NCI-H510A treated with DMSO at 0.1 percent for 48 hours (cell line): ENCODE measurements at places on chromosomes 12 and 14.

DNA sequence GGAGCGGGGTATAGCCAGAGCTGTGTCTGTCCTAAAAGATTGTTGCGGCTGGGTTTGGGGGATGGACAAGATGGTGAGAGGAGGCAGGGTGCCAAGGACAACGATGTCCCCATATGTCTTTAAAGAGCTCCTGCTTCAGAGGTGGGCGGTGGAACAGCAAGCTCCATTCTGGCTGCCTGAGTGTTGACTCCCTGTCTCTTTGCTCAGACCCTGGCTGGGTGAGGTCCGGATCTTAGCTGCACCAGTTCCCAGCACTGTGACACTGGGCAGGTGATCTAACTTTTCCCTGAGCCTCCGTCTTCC is 8.3 kb upstream of the WSCD2 start:
- no peak for DNase-seq

DNA sequence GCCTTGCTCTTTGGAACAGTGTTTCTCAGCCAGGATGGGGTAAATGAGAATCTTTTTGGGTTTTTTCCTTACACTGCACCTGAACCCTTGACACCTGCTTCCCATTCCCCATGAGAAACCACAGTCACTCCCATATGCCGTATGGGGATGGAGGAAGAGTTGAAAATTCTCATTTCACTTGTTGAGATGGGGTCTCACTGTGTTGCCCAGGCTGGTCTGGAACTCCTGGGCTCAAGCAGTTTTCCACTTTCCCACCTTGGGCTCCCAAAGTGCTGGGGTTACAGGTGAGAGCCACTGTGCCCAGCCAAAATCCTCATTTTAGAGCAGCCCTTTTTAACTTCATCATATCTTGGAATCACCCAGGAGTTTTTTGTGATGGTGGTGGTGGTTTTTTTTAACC is 3.7 kb downstream of the MVK start:
- DNase-seq = no peak

DNA sequence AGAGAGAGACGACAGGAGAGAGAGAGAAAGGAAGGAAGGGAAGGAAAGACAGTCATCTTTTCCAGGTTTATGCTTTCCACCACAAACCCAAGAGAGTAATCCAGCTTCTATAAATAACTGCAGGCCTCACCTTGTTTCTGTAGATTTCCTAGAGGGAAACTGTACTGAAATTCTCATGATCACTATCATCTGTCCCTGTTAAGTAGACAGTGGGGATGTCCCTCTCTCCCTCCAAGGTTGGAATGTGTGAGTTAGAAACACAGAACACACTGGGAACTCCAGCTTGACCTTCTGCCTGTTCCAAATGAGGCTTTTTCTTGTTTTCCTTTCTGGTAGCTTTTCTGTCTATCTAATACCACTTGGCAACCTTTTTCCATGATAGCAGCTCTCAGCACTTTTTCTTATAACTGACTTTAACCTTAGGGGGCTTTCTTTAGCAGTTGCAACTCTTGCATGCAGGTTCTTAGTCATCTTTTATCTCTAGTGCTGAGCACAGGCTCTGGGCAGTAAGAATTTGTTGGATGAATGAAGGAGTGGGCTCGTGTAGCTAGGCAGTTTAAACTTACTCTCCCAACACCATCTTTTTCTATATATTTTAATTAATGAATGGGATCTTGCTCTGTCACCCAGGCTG is 22.8 kb upstream of the FBXO33 start:
- DNase-seq = no peak

GRCh38 chr12:101596172-101596571 is 1.4 kb downstream of the MYBPC1 start:
- no peak for DNase-seq

- no peak for DNase-seq
Observed at GRCh38 chr14:70256601-70257000, 67.8 kb upstream of the SLC8A3 start.

DNA sequence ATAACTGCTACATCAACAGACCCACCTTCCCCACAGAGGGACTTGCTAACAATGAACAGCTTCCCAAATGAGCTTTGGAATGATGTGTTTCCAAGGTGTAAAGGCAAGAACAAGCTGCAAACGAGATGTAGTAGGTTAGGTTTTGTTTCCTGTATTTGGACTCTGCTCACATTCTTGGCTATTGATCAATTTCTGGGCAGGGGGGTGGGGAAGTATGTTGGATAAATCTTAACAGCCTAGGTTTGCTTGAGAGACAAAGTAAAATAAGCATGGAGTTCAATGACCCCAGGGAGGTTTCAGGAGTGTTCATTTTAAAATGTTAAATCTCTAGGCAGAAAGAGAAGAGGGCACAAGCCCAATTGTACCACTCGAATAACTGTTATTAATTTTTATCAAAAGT is 146.6 kb downstream of the DPY19L2 start:
- DNase-seq = no peak

- DNase-seq = peak; percentile 32
Observed at GRCh38 chr14:65065719-65066118, 36.6 kb downstream of the MAX start.

DNA sequence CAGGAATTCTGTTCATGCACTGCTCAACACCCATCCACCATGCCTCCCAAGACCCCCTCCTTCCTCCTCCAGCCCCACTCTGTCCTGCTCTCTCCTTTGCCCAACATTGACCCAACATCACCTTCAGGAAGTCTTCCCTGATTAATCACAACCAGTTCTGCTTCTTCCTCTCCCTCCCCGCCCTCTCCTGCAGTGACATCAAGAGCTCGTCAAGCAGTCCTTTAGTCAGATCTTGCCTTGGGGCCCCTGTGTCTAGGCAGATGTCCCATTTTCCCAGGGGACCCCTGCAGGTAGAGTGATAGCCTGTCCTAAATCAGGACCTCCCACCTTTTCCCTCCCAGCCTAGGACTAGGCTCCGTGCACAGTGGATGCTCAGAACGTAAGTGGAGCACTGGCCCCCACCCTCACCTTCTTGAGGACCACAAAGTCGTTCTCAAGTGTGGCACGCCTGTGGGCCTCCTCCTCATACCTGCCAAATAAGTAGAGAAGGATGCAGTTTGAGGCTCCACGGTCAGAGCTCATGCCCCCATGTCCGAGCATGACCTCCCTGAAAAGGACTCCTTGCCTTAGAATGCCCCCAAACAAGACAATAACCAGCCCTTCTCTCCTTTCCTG is 2.3 kb downstream of the KRT78 start:
- no peak for DNase-seq

DNA sequence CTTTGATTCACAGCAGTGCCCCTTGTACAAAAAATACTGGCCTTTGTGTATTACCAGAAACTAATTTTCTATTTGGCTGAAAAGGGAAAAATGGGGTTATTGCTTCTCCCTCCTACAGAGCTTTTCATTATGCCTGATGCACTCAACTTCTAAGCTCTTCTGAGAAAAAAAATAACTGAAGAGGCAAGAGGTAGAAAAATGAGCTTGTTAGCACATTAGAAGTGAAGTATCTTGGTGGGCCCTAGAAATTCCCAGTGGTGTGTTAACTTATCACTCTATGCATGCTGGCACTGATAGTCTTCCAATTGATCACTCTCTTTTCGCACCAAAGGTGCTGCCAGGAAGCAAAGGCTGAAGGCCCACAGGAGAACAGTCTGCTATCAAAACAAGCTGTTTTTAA is 17.1 kb downstream of the INSM2 start:
- DNase-seq = no peak

GRCh38 chr12:15050659-15051058 is 77.8 kb downstream of the PDE6H start:
- no peak for DNase-seq

DNA sequence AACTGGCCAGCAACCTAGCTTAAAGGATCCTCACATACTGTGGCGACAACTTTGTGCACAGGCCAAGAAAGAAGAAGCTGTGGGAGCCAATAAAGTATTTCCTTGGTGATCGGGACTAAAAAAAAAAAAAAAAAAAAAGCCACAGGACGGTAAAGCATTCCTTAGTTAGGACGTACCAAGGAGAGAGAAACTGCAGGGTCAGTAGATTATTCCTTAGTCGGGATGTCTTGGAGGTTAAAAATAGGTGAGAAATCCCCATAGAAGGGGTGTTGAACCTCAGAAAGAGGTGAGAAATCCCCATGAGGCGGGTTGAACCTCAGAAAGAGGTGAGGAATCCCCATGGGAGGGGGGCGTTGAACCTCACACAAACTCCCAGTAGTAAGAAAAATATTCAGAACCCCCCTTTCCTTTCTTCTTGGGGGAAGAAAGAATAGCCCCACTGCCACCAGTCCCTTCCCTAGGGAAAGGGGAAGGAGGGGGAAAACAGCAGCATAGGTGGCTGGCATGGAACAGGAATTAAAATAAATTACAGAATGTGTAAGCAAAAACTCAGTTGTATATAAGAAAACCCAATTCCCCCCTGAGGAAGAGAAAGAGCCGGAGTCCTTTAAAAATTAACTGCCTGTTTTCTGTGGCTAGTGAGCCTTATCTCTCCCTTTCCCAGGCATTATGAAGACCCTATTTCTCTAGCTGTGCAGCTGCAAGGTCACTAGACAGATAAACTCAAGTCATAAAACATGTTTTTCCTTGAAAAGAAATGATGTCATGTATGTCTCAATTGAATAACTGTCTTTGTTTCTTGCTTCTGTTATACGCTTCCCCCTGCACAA is 26.8 kb downstream of the KLRK1 start:
- no peak for DNase-seq

GRCh38 chr12:124010687-124011086 is 37.7 kb downstream of the ZNF664 start:
- DNase-seq = no peak

DNA sequence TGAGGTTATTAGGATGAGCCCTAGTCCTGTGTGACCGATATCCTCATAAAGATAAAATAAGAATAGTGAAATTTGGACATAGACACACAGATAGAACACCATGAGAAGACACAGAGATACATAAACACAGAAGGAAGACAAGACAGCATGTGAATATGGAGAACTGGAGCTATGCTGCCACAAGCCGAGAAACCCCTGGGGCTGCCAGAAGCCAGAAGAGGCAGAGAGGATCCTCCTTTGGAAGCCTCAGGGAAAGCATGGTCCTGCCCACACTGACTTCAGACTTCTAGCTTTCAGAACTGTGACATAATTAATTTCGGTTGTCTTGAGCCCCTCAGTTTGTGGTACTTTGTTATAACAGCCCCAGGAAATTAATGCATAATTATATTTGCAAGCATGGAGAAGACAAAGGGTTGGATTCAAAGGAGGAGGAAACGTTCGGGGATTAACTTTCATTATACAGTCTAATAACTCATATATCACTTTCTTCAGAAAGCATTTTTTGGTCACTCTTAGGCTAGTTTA is 1501.8 kb upstream of the FLRT2 start:
- DNase-seq = no peak

DNA sequence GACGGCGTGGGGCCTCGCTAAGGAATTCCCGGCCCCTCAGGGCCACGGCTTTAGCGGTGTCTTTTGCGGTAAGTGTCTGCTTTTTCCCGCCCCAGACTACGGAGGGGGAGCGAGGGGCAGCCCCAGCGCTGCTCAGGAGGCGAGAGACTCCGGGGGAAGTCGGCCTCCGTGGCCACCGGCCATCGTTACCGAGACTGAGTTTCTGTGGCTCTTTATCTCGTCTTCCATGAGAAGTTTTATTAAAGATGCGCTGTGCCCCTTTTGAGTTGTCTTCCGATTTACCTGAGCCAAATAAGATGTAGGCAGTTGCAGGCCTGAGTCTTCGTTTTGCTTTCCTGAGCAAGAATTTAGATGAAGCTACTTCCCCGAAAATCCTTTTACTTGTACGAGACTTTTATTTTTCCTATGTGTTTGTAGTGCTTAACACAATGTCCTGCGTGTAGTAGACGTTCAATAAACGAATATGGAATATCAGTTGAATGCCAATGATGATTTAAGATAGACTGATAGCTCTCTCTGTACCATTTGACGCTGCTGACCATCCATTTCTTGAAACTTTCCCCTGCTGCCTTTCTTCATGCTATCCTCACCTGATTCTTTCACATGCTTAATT is 462 bp downstream of the SRP54 start:
- DNase-seq = no peak

DNA sequence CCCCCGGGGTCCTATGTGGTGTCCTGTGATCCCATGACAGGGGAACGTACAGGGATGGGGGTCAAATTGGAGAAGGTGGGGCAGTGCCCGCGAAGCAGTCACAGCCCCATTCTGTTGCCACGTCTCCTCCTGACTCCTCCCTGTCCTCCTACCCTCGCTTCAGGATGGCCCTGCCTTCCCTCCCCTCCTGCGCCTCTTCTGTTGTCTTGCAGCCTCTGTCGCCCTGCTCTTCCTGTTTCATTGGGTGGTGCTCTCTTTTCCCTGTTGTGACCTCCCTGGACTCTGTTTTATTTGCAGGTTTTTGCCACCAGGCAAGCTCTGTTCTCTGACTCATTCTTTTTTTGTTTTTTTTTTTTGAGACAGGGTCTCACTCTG is 18.7 kb downstream of the CABP1 start:
- DNase-seq = no peak

- no peak for DNase-seq
Observed at GRCh38 chr14:102537981-102538601, 28.5 kb upstream of the ANKRD9 start.

- no peak for DNase-seq
Observed at GRCh38 chr12:104482113-104482512, 25.4 kb downstream of the CHST11 start.

DNA sequence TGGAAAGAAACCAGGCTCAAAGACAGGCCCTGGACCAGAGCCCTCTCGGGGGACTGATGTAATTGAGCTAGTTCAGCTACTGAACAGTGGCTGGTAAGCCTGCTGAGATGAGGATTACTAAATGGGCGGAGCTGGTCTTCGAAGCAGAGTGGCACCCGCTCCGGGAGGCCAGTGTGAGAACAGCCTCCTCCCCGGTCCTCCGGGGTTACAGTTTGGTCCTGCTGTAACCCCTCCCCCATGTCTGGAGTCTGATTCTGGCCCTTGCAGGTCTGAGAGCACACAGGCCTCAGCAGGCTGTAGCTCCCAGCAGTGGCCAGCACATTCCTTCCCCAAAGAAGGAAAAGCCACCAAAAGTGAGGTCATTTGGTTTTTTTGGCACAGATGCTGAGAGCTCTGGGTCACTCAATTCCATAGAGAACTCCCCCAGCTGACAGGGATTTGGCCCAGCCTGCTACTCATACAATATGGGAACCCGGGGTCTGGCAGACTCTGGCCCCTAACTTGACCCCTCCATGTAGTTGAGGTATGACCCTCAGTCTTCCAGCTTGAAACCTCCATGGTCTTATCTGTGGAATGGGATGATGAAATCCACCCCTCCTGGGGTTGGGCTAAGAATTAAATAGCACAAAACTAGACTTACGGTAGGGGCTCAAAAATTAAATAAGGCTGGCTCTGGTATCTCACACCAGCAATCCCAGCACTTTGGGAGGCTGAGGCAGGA is 39.0 kb downstream of the ACTN1 start:
- DNase-seq = peak; percentile 12
